ENCODE measurements at places on chromosomes 7 and 10. TPM values are rescaled to one million over a fixed set of nuclear protein-coding genes. Genes with fewer than 3 reads are reported as not detected.

DNA sequence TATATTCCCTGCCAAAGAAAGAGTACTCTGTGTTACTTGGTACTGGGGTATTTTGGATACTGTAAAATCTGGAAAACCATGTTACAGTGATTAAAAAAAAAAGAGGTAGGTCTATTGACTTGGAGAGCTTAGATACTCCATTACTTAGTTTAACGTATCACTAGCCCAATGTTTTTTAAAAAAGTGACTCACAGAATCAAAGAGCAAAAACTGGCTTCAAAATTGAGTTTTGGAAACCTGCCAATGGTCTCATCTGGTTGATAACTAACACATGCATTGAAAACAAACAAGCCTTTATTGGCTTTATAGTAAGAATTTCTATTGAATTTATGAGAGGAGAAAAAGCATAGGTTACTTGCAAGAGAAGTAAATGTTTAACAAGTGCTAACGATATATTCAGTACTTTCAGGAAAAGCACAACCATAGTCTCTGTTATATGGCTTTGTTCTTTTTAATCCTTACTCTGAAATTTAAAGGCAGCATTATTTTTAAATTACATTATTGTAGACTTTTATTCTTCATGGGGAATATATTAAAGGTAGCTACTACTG is 563.3 kb upstream of the SORCS1 start:
- peak; percentile 26 for DNase-seq

Gene BMPR1A
- total RNA-seq: 31.6 TPM

- DNase-seq: no peak
Observed at GRCh38 chr10:47087667-47088066, 176.4 kb downstream of the PTPN20 start.

GRCh38 chr7:1086588-1087464 is 1.1 kb upstream of the GPER1 start:
- peak; percentile 72 for DNase-seq

GRCh38 chr10:17025444-17026295 is 103.9 kb downstream of the CUBN start:
- no peak for DNase-seq

DNA sequence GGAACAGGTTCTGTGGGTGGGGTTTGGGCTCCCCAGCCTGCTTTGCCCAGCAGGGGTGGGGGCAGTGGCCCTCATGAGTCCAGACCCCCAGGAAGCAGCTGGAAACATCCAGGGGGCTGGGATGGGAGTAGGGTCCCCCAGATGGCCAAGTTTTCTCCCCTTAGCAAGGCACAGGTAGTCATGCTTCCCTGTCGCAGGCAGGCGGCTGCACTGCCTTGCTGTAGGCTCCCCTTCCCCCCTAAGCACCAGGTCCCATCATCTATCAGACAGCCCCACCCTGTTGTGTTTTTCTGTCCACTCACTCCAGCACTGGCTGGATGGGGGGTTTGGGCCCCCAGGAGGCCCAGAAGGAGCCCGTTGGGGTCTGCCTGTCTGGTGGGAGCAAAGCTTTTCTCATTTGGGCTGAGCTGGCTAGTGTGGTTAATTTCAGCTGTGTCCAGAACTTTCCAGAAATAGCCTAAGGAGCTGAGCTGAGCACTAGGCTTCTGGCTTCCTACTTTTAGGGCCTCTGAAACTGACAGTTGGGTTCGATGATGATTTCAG is 7.9 kb downstream of the BRI3 start:
- DNase-seq: no peak

- no peak for DNase-seq
Observed at GRCh38 chr10:60950300-60950699, 6.3 kb upstream of the RHOBTB1 start.

Gene PALS2
- 35.7 TPM for total RNA-seq

GRCh38 chr7:150479023-150479716 is 28.7 kb downstream of the GIMAP8 start:
- DNase-seq: no peak

DNA sequence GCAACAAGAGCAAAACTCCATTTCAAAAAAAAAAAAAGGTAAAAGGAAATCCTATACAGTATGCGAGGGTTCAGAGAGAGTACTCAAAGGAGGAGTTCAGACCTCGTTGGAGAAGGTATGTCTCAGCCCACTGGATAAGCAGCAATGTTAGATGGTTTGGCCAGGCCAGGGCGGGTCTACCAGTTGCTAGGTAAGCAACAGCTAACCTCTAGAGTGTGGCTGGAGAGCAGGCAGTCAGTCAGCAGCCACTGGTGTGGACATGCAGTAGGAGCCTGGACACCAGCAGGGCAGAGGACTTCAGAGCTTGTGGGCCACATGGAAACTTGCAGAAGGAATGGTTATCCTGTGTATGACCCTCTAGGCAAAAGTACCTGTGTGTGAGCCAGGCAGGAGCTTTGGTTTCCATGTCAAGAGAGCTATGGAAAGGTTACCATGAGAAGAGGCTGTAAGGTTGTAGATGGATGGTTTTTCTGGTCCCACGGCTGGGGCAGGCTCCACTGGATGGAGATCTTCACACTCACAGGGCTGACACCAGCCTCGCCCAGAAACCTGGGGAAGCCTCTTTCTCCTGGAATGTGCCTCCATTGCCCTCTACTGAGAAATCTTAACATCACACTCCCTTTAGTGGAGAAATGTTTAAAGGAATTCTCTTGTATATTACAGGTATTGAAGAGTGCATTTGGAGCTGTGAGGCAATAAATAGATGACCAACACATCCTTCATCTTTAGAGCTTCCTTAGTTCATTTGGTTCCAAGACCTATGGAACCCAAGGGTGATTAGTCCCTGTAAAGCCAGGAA is 63.6 kb downstream of the CCDC186 start:
- peak; percentile 31 for DNase-seq

DNA sequence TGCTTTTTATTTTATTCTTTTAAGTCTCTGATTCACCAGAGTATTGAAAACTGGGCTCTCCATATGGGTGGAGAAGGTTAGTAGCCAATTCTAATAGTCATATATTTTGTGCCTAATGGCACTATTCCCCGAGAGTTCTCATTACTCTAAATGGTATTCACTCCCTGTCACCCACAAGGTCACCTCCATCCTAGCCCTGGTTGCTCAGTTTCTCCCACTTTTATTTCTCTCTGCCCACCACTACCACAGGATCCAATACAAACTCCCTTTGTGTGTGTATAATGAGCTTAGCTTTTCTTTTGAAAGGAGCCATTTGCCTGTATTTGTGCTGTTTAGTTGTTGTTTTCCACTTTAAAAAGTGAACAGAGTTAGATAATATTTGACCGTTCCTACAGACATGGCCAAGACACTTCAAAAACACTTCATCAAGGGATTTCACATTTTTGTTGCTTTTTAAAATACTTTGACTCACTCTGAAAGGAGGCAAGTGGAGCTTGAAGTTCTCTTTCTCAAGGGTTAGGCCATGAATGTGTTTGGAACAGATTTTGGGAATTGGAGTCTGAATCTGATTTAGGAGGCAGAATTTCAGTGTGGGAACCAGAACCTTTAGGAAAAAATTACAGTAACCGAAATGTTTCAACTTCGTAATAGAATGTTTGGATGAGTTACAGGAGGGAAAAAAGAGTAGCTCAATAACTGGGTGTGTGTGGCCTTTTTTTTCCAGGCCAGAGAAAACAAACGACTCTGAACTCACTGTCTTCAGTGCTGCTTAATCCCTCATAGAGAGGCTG is 321.3 kb downstream of the BICC1 start:
- no peak for DNase-seq

GRCh38 chr10:129969911-129970464 is 5.9 kb upstream of the EBF3 start:
- DNase-seq: no peak

GRCh38 chr10:30534465-30535144 is 94.9 kb downstream of the LYZL2 start:
- peak; percentile 60 for DNase-seq

GRCh38 chr10:69847458-69847857 is 45.8 kb downstream of the COL13A1 start:
- no peak for DNase-seq

DNA sequence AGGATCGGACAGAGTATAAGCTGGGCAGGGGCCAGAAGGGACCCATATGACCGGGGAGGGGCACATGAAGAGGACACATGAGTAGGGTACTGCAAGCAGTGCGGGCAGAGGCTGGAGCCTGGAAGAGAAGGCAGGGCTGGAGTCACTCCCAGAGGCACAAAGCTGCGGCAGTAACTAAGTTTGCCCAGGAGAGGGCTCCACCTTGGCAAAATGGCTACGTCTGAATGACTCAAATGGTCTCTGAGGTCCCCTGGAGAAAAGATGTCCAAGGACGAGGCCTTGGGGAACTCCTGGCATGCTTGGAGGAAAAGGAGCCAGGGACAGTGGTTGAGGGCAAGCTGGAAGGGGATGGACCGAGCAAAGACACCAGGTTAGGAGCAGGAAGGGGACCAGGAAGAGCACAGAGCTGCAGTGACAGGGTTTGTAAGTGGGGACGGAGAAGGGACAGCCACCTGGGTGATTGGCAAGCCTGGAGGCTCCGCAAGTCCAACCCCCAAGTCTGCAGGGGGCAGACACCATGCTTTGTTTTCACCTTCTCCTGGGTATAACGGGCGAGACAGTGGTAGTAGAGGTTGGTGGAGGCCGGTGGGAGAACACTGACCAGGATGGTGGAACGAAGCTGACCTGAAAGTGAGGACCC is 43.1 kb upstream of the LBX1 start:
- peak; percentile 76 for DNase-seq

Gene CCL24
- not detected for total RNA-seq

Gene CLRN3
- total RNA-seq: not detected

DNA sequence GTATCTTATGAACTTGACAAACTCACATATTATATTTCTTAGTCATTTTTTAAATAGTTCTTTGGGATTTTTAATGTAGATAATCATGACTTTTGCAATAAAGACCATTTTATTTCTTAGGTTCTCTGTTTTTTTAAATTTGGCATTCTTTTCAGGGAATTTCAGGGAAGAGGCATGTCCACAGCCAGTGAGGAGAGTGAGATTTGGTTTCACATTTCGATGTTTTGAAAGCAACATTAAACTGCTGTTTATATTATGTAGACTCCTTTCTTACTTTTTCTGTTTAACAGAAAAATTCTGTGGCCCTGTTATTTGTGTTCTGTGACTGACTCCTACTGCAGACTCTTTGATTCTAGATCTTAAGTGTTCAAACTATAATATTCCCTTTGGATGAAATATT is 153.7 kb downstream of the FAM107B start:
- DNase-seq: no peak

DNA sequence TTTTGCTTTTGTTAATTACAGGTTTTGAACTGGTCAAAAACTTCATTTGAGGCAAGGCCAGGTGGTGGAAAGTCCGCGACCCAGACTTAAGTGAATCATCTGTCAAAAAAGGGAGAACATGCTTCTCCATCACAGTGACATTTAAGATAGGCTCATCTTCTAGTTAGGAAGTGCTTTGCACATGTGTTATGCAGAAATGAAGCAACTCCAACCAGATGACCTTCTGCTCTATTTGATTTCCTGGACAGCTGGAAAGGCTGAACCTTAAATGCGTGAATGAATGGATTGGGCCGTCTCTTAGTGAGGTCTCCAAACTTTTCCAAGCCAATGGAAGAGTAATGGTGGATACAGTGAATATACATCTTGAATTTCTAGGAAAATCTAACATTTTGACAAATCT is 101.6 kb upstream of the FAM13C start:
- no peak for DNase-seq

DNA sequence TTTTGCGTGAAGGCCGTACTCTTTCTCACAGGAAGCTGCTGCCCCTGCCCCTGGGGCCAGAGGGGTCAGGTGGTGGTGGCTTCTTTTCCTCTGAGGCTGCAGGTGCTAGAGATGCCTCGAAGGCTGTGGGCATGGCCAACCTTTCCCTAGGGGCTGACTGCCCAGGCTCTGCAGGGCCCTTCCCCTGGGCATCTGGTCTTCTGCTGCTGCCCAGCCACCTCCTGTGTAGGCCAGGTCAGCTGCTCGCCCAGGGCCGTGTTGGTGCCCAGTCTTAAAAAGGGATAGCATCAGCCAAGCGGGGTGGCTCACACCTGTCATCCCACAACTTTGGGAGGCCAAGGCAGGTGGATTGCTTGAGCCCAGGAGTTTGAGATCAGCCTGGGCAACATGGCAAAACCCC is 114.3 kb downstream of the FAM53B start:
- no peak for DNase-seq

Gene ATG9B
- total RNA-seq: 0.13 TPM

DNA sequence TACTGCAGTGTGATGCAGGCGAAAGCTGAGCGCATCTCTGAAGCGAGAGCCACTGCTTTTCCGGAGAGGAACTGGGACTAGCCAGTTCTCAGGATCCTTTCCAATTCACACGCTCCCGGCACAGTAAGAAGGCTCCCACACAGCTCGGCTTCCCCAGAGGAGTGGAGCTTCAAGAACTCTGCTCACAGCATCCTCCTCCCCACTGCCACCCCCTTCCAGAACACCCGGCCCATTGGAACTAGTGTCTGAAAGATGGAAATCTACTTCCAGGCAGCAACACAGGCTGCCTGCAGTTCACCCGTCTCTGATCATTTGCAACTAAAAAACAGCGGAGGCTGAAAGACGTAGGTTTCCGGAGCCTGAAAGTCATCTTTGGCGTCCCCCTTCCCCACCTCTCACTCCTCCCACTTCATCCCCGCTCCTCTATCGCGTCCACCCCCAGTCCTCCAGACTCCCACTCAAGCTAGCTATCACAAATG is at the start of gene DGKB:
Gene DGKB (minus strand): TSS at position 163 of the 479 bp plus-strand sequence.
- no peak for DNase-seq

DNA sequence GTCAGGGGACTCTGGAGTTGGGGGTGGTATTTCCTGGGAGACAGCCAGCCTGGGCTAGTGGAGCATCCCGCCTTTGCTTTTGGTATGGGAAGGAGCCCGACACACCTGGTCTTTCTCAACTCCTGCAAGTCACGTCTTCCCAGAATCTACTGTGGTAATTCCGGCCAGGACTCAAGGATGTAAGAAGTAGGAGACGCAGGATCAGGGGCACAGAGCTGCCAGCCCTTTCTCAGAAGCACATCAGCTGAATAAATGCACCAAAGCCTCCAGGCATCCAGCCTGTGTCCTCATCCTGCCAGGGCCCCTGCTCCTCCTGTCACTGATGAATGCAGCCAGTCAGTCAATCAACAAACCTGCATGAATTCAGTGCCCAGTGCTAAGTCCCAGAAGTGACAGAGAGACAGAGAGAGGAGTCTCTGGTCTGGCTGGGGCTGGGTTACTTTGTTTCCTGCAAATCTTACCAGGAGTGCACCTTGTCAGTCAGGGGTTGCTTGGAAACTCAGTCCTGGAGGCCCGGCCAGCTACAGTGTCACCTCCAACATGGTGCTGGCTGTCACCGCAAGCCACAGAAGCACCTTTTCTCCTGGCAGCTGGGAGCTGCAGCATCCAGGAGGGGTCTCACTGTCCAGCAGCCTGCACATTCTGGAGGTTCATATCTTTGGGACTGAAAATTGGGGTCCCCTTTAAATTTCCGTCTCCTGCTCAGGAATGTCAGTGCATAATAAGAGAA is 101.8 kb downstream of the PTPRE start:
- DNase-seq: no peak

Gene FAM25G
- total RNA-seq: not detected

GRCh38 chr10:72228318-72228751 is 12.3 kb upstream of the ASCC1 start:
- no peak for DNase-seq

DNA sequence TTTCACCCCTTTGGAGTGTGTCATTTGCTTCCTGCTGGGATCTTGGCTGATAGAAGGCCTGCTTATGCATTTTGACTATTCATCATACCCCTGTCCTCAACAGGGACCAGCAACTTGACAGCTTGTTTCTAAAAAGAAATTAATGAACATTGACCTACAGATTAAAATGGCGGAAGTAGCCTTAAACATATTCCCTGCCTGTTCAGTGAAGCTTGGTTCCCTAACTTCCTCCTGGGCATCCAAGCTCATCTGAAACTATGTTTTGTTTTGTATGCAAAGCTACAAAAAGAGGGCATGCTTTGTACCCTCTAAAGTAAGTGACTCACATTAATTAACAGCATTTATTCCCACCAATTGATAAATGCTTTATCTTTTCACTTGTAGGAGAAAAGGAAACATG is 26.8 kb upstream of the CDK14 start:
- DNase-seq: no peak

Gene NCF1
- not detected for total RNA-seq

Data from SK-MEL-5 (cell line).